Stimulated activated CD4-positive, alpha-beta T cell treated with anti-CD3 and anti-CD28 coated beads, Interleukin-4, amount 100 ng/mL, for 4 hours (primary cell): ENCODE measurements at places on chromosomes 6 and 20.

- peak; percentile 14 for DNase-seq
Measured at GRCh38 chr6:158938811-158939254, 61.2 kb downstream of the RSPH3 start.

DNA sequence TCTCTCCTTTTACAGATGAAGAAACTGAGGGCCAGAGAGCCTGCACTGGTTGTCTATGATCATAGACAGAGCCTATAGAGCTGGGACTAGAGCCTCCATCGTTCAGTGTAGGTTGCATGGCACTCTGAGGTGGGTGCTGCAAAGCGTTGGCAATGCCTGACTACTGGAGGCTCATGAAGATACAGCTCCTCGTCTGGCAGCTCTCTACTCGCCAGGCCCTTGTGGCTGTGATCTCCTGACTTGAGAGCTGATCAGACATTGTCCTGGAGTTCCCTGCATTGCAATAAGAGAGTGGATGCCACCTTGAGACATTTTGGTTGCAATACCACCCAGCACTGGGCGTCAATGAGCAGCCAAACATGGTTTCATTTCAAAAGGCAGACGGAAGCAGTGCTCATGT is 270.1 kb upstream of the ARID1B start:
- DNase-seq = no peak

GRCh38 chr6:141301779-141302178 is 830.9 kb upstream of the GJE1 start:
- no peak for DNase-seq

DNA sequence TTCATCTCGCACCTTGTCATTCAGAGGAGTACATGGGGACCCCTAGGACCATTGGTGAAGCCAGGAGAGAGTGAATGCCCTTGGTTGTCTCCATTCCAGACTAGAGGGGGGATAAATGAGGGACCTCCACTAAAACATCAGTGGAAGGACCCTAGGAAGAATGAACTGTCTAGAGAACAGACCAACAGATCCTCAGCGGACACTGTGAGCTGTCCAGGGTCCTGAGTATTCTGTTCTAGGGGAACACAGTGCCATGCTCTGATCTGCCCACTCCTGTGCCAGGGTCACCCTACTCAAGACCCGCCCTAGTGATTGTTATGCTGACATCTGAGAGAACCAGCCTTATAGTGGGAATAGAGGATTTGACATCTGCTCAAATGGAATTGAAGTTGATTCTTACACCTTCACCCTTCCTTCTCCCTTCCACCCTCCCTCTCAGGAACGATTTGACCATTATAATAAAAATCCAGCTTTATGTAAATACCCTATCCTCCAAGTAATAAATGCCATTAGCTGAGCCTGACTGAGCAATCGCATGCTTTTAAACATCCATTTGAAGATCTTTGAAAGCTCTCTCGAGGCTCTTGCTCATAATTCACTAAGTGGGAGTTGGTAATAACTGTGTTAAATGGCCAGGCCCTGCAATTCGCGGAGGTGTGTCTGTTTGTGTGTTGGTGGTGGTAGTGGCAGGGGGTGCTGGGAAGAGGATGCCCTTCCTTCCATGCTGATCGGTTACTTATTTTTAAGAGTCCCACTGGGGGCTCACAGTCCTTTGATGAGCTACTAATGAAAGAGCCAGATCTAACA is 43.6 kb upstream of the SLC32A1 start:
- DNase-seq = no peak

DNA sequence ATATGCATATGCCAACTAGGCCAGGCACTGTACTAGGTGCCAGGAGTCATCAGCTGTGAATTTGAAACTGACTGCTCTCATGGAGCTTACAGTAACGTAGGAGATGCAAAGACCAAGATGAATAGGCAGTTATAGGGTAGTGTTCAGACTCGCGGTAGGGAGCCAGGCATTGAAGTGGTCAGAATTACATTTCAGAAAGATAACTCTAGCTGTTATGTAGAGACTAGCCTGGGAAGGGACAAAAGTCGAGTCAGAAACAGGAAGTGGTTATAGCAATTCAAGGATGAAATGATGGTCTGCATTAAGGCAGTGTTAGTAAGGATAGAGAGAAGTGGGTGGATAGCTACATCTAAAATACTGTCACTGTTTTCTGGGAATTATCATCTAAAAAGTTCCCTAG is 56.6 kb downstream of the PCMT1 start:
- no peak for DNase-seq

DNA sequence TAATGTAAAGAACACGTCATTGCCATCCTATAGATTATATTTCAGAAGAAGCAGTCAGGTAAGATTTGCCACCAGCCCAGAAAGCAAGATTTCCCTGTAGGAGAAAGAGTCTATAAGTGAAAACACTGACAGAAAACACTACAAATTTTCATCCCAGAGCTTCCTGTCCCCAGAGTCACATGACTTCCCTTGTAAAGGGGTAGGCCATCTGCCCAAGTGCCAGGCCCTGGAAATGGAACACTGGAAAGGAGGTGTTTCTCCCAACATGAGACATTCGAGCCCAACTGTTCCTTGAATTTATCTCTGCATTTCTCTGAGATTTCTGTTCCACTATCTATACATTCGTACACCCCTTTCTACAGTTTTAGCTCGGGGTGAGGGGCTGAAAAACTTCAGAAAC is 46.9 kb downstream of the RAMACL start:
- no peak for DNase-seq

- DNase-seq = no peak
Measured at GRCh38 chr20:25320035-25320800, 70.4 kb downstream of the ABHD12 start.

GRCh38 chr6:30263734-30264133 is 50.5 kb upstream of the TRIM26 start:
- no peak for DNase-seq

- DNase-seq = no peak
Measured at GRCh38 chr6:33112148-33112547, 36.4 kb downstream of the HLA-DPB1 start.

GRCh38 chr20:57398231-57398821 is 7.1 kb downstream of the RBM38 start:
- DNase-seq = peak; percentile 77

DNA sequence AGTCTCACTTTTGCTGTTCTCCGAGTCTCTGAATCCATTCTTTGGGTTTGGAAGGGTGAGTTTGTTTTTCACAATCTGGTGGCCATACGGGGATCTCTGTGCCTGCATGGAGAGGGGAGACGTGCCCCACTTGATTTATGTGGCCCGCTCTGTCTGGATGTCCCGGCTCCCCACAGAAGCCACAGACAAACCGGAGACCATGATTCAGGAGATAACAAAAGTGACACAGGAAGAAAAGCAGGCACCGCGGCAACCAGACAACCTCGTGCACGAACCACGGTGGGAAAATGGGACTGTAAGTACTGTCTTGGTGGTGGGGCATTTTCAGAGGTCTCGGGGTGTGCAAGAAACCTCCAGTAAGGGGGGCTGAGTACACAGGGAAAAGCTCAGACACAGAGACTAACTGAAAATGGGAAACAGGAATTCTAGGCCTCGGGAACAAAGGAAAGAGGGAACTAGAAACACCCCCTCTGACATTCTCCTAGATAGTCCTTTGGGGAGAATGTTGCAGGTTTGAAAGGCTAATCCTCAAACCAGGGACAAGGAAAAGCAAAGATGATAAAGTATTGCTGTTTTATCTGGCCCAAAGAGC is 22.1 kb upstream of the ZNF318 start:
- DNase-seq = no peak

DNA sequence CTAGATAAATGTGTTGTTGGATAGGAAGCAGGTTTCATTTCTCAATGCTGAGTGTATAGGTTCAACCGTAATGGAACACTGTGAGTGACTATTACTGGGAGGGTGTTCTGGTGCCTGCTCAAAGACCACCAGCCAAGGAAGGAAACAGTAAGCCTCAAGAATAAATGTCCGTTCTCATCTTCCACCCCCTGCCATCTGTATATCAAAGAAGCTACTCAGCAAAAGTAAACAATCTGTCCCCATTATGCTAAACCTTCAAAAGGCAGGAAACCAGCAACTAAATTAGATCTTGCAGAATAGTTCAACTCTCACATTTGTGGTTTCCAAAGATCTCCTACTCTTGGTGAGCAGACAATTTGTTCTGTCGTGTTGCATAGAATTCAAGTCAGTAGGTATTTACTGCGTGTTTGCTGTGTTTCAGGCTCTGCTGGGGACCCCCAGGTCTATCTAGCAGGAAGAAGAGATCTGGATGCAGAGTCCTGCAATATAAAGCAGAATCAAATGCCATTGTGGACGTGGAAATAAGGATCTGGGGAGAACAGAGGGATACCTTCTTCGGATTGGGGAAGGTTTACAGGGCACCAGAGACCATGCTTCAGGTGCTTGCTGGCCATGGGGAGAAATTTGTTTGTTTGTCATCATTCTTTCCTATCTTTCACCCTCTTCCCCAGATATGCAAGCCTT is 87.3 kb downstream of the SCML4 start:
- DNase-seq = no peak

DNA sequence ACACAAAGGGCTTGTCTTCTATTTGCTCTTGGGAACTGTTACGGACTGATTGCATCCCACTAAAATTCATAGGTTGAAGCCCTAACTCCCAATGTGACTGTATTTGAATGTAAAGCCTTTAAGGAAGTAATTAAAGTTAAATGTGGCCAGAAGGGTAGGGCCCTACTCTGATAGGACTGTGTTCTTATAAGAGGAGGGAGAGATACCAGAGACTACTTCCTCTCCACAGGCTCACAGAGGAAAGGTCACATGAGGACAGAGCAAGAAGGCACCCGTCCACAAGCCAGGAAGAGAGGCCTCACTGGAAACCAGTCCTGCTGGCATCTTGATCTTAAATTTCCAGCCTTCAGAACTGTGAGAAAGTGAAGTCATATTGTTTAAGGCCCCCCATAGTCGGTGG is 211.9 kb downstream of the CDH26 start:
- DNase-seq = no peak

GRCh38 chr6:166736634-166737033 is 109.6 kb upstream of the RPS6KA2 start:
- no peak for DNase-seq

- DNase-seq = no peak
Measured at GRCh38 chr6:37845026-37845911, 25.7 kb downstream of the ZFAND3 start.

DNA sequence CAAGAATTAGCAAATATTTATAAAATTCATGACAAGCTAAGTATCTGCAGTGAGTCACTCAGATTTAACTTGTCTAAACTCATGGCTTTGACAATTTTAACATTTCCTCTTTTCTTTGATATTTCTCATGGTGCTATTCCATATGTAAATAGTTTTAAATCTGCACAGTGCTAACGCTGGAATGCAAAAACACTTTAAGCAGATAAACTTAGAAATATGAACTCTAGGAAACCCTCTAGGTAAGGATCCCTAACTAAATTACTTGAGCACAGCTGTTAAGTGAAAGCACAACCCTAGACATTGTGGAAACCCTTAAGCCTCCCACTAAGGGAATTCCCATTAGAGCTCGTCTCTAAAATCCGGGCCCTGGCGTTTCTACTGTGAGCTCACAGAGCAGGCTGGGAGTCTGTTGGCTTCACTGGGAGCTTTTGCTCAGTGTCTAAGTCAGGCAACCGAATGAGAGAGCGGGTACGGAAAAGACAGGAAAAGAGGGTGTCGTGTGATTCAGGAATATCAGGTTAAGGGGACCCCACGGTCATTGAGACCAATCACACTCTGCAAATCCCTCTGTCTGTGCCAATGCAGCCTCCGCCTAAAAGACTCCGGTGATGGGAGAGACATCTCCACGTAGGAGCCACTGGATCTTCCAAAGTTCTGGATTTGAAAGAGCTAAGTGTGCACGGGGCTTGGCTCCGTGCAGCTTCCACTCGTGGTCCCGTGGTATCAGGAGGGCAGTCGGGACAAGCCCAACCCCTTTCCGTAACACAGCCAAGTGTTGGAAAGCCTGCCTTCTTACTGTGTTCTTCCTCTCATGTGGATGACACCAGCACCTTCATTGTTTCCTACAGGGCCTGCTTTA is 112.3 kb upstream of the RPS6KA2 start:
- no peak for DNase-seq

GRCh38 chr6:23654745-23655144 is 471.3 kb upstream of the NRSN1 start:
- no peak for DNase-seq

DNA sequence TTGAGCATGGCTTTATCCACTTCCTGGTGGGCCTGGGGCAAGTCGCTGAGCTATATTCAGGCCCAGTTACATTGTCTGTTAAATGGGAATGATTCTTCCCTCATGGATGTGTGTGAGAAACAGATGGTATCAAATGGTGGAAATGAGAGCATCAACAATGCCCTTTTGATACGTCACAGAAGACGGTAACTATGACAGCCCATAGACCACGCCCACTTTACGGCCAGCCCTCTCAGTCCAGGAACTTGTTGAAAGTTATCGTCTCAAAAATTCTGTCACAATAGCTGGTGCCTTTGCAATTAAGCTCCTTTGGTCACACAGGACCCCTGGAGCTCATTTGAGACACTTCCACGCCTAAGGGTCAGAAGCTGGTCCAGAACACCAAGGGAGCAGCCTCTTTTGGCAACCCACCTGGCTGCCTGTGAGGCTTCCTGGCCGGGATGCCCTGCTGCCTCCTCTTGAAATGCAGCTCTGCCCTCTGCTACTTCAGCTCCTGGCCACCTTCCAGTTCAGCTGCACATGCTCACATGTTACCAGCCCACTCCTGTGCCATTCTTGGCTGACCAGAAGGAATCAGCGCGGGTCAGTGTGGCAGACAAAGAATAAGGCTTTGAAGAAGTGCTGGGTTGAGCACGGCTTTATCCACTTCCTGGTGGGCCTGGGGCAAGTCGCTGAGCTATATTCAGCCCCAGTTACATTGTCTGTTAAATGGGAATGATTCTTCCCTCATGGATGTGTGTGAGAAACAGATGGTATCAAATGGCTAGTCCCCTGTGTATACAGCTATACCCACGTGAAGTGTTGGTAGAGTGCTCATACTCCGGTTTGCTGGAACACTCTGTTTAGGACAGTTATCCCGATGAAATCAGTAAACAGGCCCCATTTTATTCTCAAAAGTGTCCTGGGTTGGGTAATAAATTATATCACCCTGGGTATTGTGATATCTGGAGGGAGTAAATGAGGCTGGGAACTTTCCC is 199.2 kb upstream of the SUPT3H start:
- DNase-seq = no peak

DNA sequence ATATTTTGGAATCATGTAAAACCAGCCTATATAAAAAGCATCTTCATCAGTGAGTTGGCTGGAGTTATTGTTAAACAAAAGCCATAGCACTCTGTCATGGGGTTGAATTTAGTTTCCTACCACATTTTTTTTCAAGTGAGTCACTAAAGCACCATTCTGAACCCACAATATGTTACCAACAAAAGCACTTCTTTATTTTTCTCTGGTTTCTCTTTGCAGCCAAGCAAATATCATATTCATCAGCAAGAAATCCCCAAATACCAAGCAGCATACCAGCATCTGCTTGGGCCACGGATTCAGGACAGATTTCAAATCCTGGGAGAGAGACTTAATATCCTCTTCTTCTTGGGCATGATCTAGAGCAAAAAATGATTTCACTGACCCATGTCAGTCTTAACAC is 441.4 kb downstream of the BCKDHB start:
- DNase-seq = no peak

DNA sequence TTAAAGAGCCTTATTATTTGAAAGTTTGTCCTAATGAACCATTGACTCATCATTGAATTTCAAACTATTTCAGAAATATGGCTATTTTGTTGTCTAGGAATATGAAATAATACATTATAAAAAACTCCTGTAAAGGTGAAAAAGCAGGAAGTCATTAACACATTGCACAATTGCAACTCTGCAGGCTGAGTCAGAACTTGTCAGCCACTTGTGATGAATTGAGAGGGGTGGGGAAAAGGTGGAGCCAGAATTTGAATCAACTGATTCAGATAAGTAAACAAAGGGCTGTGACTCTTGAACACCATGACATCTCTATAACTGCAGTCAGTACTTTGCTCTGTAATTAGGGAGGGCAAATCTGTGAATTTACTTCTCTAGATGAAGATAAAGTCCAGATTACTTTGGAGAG is 6.0 kb downstream of the C6orf141 start:
- no peak for DNase-seq
